ENCODE measurements at places on chromosomes 1 and 21.

DNA sequence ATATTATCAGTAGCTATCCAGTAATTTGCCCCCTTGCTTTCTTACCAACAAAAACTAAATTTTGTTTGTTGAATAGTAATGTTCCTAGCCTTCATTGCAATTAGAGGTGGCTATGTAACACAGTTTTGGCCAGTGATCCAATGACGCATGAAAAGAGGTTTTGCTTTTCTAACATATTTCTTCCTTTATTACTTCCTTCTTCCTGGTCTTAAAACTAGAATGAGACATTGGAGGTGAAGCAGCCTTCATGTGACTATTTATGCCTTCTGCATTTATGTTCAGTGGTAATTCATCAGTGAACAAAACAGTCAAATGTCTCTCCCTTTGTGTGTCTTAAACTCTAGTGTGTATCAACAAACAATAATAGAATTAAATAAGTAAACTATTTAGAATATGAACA is 35.5 kb downstream of the LRIF1 start:
- DNase-seq = no peak

GRCh38 chr1:198788561-198789064 is 149.8 kb downstream of the PTPRC start:
- no peak for DNase-seq

DNA sequence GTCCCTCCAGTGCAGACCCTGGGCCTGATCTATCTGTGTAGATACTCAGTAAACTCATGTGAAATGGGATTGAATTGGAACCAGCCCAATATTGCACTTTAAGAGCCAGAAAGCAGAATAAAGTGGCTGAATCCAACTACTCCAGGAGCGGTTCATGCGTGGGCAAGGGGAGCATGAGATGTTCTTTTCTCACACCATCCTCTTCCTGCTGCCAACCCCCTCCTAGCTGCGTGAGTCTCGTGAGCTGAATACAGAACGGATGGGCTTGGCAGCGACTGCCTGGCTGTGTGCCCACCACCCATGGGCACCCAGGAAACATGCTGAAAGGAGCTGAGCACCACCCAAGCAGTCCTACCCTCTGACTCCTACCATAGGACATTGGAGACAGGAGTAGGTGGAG is 128.3 kb downstream of the ELAVL4 start:
- DNase-seq = no peak

GRCh38 chr1:52738893-52739292 is 12.6 kb downstream of the ZYG11B start:
- DNase-seq = no peak

- DNase-seq = no peak
Observed at GRCh38 chr1:29949676-29950075, 713.4 kb downstream of the PTPRU start.

DNA sequence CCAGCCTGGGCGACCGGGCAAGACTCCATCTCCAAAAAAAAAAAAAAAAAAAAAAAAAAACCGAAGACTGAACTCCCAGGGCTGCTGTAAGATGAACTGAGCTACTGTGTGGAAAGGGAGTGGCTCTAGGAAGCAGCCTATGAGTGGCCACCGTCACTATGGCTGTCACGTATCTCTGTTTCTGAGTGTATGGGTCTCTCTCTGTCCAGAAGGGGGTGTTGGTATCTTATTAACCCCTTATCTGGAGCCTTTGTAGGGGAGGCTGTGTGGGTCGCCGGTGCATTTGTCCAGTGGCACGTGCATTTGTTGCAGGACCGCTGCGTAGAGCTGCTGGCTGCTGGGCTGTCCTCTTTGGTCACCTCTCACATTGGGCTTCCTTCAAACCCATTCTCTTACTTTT is 326.6 kb downstream of the CAMTA1 start:
- no peak for DNase-seq

DNA sequence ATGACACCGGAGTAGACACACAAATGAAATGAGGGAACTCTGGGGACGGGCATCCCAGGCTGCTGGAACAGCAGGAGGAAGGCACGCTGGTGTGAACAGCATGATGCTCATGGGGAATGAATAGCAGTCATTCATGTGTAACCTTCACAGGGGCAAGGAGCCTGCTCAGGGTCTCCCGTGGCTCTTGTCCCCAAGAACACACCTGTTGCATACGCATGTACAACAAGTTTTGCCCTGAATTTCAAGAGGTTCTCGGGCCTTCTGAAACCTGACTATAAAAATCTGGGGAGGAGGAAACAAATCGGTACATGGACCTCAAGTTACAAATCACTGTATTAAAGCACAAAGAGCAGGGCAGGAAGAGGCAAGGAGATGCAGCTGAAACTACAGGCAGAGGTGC is 93.4 kb downstream of the RRAGC start:
- no peak for DNase-seq

DNA sequence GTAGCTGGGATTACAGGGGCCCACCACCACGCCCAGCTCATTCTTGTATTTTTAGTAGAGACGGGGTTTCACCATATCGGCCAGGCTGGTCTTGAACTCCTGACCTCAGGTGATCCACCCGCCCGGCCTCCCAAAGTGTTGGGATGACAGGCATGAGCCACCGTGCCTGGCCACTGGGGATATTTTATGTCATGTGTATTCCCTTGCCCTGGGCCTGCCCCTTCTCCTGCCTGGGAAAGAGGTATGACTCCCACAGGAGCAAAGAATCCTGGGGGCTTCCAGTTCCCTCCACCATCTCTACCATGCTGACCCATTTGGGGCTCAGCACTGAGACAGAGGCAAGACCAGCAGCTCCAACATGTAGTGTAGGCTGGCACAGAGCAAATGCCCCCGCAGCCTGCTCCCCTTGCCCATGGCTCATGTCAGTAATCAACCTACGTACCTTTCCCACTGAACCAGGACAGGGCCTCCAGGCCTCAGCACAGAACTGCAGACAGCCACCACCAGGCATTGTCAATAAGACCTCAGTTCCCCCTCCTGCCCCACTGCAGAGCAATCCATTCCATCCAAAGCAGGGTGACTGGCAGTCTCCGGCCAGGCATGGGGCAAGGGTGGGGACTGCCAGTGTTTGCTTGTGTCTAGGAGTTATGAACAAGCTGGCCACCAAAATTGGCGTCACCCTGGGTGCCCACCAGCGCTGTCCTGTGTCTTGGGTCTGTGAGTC is 35.2 kb downstream of the BMP8A start:
- DNase-seq = no peak

DNA sequence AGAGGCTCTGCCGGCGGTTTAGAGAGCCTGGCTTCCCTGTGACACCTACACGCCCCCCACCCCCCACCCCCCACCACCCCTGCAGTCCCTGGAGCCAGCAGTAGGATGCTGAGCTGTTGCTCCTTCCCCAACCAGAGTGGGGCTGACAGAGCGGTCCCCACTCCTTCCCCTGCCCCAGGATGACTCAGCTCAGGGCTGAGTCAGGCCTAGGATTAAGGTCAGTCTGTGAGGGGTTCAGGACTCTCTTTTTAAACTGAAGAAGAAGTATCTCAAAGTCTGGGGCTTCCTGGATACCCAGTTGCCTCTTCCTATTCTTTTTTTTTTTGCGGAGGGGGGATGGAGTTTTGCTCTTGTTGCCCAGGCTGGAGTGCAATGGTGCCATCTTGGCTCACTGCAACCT is 19.1 kb downstream of the DMBX1 start:
- no peak for DNase-seq

All from AG09319 (cell line).